ENCODE measurements at places on chromosomes 3 and 15. TPM values are rescaled to one million over a fixed set of nuclear protein-coding genes. Genes with fewer than 3 reads are reported as not detected.

DNA sequence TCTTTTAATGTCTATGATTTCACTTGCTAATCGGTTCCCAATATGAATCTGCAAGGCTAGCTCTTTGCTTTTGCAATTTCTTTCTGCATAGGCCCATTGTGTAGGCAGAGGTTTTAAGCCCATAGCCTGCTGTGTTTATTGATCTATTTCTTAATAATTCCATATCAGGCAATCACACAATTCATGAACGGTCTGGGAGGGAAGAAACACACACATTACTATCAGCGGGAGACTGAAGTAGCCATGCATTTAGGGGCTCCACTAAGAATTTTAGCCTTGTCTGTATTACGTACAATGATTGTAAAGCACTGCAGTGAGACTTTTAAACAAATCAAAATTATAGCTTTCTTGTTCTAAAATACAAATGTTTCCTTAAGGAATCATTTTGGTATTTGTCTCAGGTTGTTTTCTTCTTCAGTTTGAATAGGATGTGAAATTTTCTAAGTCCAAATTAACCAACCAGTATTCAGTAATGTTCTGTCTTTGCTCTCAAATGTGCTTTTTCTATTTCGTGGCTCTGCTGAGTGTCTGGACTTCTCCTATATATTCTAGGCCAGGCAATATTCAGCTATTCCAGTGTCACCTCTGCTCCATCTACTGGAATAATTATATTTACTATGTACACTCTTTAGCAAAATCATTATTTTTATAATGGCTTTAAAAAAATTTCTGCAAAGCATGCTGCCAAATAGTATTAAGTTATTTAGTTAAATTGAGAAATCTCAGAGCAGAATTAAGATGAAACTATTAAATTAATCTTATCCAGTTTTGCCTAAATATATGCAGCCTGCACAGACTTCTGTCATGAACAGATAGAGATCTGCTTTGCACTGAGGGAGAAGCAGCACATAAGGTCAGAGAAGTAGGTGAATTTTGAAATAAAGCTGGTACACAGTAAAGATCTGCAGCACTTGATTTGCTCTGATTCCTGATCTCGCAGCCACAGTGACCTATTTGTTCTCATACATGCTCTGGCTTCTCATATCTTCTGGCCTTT lies 103.0 kb upstream of the NAALADL2 start:
- H3K4me1 ChIP-seq = no peaks in the 10 kb centered on the region
- H3K27ac ChIP-seq = no peak overlapping the region
- H3K36me3 ChIP-seq = peaks cover 1% of the 10 kb centered on the region
- no peak overlapping the region for H3K4me3 ChIP-seq
- no peak for DNase-seq

GRCh38 chr3:140093742-140094141 lies 158.8 kb downstream of the CLSTN2 start:
- H3K4me1 ChIP-seq = no peaks in the 10 kb centered on the region
- no peak overlapping the region for H3K27ac ChIP-seq
- H3K4me3 ChIP-seq = no peak overlapping the region
- no peaks in the 10 kb centered on the region for H3K36me3 ChIP-seq
- H3K27me3 ChIP-seq = peaks cover 9% of the 10 kb centered on the region
- DNase-seq = no peak

GRCh38 chr3:126964950-126965349 lies 18.0 kb upstream of the PLXNA1 start:
- H3K4me1 ChIP-seq = no peaks in the 10 kb centered on the region
- H3K27ac ChIP-seq = no peak overlapping the region
- no peak overlapping the region for H3K4me3 ChIP-seq
- H3K27me3 ChIP-seq = no peaks in the 10 kb centered on the region
- no peak for DNase-seq

- H3K27ac ChIP-seq = no peak overlapping the region
- H3K4me3 ChIP-seq = no peak overlapping the region
- DNase-seq = peak; percentile 42
- H3K36me3 ChIP-seq = no peaks in the 10 kb centered on the region
- peaks cover 27% of the 10 kb centered on the region for H3K27me3 ChIP-seq
- H3K4me1 ChIP-seq = peaks cover 10% of the 10 kb centered on the region
These were observed 2.6 kb downstream of the ATP8B4 start for GRCh38 chr15:50116477-50116876.

DNA sequence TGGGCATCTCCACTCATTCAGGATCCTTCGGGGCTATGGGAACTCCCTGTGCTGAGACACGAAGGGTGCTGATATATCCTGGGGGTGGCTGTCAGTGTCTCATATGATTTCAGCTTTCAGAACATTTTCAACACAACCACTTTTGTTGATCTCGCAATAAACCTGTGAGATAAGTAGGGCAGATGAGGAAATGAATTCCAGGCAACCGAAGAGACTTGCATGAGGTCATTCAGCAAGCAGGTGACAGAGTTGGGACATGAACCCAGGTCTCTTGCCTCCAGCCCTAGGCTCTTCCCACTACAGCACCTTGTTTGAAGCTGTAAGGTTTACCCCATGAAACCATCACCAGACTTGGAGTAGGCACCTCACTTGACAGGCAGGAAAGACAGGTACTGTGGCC lies 16.6 kb downstream of the DUOX1 start:
- no peak overlapping the region for H3K4me3 ChIP-seq
- no peak for DNase-seq
- H3K4me1 ChIP-seq = no peaks in the 10 kb centered on the region
- no peaks in the 10 kb centered on the region for H3K27me3 ChIP-seq
- no peaks in the 10 kb centered on the region for H3K36me3 ChIP-seq

- H3K27me3 ChIP-seq = no peaks in the 10 kb centered on the region
- H3K27ac ChIP-seq = no peak overlapping the region
- no peaks in the 10 kb centered on the region for H3K36me3 ChIP-seq
- no peaks in the 10 kb centered on the region for H3K4me1 ChIP-seq
These were observed 498.5 kb upstream of the CNTN4 start for GRCh38 chr3:1600206-1600605.

GRCh38 chr3:55085231-55085630 lies 157.4 kb upstream of the LRTM1 start:
- H3K4me3 ChIP-seq = no peak overlapping the region
- H3K27me3 ChIP-seq = no peaks in the 10 kb centered on the region
- H3K36me3 ChIP-seq = no peaks in the 10 kb centered on the region
- no peak for DNase-seq

GRCh38 chr3:172892158-172892557 lies 141.6 kb downstream of the ECT2 start:
- H3K27me3 ChIP-seq = no peaks in the 10 kb centered on the region
- DNase-seq = no peak
- no peaks in the 10 kb centered on the region for H3K4me1 ChIP-seq
- no peak overlapping the region for H3K27ac ChIP-seq

DNA sequence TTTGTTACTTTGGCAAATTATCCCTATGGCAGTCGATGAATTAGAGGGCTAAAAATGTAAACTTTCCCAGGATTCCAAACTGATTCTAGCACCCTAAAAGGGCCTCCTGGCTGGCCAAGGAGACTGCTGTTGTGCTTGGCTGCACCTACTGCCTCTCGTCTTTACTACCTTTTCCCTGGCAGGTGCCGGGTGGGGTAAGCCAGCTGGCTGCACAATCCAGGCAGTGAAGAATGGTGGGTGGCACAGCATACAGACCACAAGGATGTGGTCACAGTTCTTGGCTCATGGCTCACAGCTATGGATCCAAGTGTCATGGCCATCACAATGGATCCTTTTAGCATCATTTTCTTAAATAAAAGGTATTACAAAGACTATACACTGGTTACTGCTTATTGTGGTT lies 20.7 kb upstream of the SLC25A26 start:
- H3K4me3 ChIP-seq = no peak overlapping the region
- no peaks in the 10 kb centered on the region for H3K36me3 ChIP-seq
- no peak overlapping the region for H3K27ac ChIP-seq
- peaks cover 3% of the 10 kb centered on the region for H3K4me1 ChIP-seq
- DNase-seq = no peak
- peaks cover 27% of the 10 kb centered on the region for H3K27me3 ChIP-seq

GRCh38 chr15:70321172-70321819 lies 223.6 kb upstream of the TLE3 start:
- no peak overlapping the region for H3K4me3 ChIP-seq
- H3K27me3 ChIP-seq = no peaks in the 10 kb centered on the region
- no peaks in the 10 kb centered on the region for H3K4me1 ChIP-seq
- no peak overlapping the region for H3K27ac ChIP-seq

DNA sequence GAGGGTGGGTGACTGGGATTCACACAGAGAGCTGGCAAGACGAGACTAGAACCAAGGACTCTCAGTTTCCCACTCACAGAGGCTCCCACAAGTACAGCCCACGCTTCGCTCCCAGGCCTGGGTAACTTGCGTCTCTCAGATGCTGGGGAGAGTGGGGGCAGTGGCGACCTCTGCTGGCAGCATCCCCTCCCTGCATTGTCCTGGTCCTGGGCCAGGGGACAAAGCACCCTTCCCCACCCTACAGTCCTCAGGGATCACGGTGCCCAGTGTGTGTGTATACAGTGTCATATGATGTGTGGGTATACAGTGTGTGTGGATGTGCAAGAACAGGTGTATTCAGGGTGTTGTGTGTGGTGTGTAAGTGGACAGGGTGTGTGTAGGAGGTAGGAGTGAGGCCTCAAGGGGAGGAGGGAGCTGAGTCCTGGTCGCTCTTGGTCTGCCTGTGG lies 12.8 kb downstream of the VILL start:
- no peaks in the 10 kb centered on the region for H3K27me3 ChIP-seq
- DNase-seq = peak; percentile 76
- H3K4me3 ChIP-seq = no peak overlapping the region

DNA sequence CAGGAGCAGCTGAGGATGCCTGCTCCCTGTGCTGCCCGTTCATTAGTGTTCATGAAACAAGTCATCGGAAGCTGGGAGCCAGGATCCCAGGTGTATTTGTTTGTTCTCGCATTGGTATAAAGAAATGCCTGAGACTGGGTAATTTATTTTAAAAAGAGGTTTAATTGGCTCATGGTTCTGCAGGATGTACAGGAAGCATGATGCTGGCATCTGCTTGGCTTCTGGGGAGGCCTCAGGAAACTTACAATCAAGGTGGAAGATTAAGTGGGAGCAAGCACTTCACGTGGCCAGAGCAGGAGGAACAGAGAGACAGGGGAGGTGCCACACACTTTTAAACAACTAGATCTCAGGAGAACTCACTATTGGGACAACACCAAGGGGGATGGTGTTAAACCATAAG lies 5.5 kb upstream of the HYKK start:
- peaks cover 3% of the 10 kb centered on the region for H3K4me1 ChIP-seq
- no peaks in the 10 kb centered on the region for H3K27me3 ChIP-seq
- H3K36me3 ChIP-seq = peaks cover 17% of the 10 kb centered on the region
- H3K27ac ChIP-seq = no peak overlapping the region

- no peak overlapping the region for H3K4me3 ChIP-seq
- no peak overlapping the region for H3K27ac ChIP-seq
These were observed 27.7 kb downstream of the CLASP2 start for GRCh38 chr3:33690341-33690740.

GRCh38 chr15:63848879-63849551 lies 15.3 kb upstream of the HERC1 start:
- no peak overlapping the region for H3K4me3 ChIP-seq
- peaks cover 12% of the 10 kb centered on the region for H3K4me1 ChIP-seq
- H3K27me3 ChIP-seq = no peaks in the 10 kb centered on the region
- no peaks in the 10 kb centered on the region for H3K36me3 ChIP-seq
- no peak overlapping the region for H3K27ac ChIP-seq
- DNase-seq = no peak

- no peak overlapping the region for H3K4me3 ChIP-seq
- no peaks in the 10 kb centered on the region for H3K36me3 ChIP-seq
- H3K27me3 ChIP-seq = no peaks in the 10 kb centered on the region
- no peaks in the 10 kb centered on the region for H3K4me1 ChIP-seq
- DNase-seq = no peak
These were observed 241.0 kb downstream of the ATP8B4 start for GRCh38 chr15:49877873-49878521.

DNA sequence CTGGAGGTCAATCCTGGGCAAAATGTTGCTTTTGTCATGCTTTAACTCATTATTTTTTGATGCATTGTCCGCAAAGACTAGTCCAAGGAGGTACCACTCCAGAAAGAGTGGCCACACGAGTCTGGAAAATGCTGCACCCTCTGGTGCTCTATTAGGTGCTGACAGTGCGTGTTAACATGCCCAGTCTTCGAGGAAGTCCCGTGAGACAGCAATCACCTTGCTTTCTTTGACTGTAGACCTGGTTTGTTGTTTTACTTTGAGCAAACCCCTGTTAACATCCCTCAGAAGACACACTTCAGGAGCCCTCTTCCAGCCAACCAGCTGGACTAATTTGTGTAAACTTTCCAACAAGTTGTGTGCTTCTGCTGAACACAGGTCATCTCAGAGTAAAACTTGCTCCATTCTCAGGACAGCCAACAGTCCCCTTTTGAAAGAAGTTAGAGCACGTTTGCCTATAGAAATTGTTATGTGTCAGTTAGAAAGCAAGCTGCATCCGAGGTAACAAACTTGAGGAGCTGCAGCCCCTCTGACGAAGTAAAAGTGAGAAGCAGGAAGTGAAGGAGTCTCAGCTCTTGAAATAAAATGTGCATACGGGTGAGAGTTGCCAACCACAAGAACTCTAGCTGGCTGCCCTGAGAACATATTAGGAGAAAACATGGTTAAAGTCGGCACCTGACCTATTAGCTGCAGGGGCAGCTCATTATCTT lies 205.0 kb downstream of the LPP start:
- peak overlapping the region; percentile 28 for H3K4me3 ChIP-seq
- peaks cover 48% of the 10 kb centered on the region for H3K4me1 ChIP-seq
- no peak overlapping the region for H3K27ac ChIP-seq
- no peaks in the 10 kb centered on the region for H3K36me3 ChIP-seq
- peak; percentile 57 for DNase-seq

DNA sequence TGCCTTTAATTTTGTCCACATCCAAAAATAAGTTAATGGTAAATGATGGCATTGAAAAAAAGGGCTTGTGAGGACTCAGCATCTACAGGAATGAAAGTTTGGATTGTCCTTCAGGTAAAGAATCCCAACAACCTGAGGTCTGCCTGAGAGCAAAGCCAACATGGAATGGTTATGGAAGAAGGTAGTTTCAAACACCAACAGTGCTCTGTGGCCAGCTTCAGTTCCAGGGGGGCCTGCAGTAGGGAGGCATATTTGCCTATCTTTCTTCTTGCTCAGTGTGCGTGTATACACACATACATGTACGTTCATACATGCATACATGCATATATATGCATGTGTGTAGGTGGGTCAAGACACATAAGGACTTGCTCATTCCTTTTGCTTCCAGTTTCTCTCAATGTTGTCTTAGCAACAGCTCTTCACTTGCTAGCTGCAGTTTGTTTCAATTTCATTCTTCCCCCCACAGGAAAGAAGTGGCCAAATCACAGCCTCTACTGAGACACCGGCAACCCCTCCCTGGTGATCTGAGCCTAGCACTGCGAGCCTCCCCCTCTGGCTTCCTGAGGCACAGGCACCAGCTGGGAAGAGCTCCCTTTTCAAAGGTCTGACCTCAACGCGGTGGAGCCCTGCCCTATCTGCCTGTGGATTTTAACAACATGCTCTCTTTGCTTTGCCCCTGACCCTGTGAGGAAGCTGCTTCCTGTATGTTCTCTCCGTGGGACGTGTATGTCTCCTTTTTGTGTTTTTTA lies 146.2 kb downstream of the KLF13 start:
- peak; percentile 81 for DNase-seq
- peak overlapping the region; percentile 94 for H3K27ac ChIP-seq
- peaks cover 44% of the 10 kb centered on the region for H3K4me1 ChIP-seq
- no peaks in the 10 kb centered on the region for H3K27me3 ChIP-seq
- peak overlapping the region; percentile 64 for H3K4me3 ChIP-seq
- H3K36me3 ChIP-seq = peaks cover 5% of the 10 kb centered on the region

Gene PSTPIP1
- 94.2 TPM for total RNA-seq

Gene ADAMTS7
- 0.07 TPM for total RNA-seq

Gene FAM107A
- not detected for total RNA-seq

Gene TRH
- total RNA-seq = not detected

Gene NR2E3
- total RNA-seq = not detected

Gene SOX14
- total RNA-seq = not detected

Gene ACTRT3
- total RNA-seq = not detected
